Tibial nerve (tissue), 4 donors: ENCODE measurements at places on chromosomes 2 and 18.

GRCh38 chr2:7976206-7976605 is 705.6 kb upstream of the ID2 start:
- no peak for DNase-seq

DNA sequence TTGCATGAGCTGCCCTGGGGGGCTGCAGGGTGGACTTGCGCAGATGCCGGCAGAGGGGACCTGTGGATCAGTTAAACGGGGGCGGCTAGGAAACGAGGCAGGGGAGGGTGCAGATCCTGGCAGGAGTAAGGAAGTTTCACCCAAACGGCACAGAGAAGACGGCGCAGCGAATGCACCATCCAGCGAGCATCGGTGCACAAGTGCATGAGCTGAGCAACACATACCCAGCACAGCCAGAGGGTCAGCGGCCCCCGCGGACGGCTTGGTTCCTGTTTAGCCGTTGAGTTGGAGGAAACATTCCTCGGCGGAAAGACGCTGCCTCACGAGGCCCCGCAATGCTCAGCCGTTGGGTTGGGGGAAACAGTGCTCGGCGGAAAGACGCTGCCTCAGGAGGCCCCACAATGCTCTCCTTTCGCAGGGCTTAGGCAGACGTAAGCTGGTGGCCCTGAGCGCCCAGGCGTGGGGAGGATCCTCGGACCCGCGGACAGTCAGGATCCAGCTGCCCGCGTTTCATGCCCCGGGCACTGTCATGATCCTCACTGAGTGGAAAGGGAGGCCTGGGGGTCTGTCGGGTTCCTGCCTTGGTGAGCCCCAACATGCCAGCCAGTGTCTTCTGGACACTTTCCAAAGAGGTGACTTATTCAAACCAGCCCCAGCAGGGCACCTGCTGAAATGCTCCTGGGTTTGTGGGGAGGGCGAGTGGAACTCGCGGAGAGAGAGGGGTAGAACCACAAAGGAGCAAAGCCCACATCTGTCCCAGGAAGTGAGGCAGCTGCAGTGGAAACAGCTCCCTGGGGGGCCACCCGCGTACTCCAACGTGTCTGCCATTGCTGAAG is 86.3 kb downstream of the NDUFA10 start:
- DNase-seq, result no peak

GRCh38 chr18:54357082-54357659 is 487 bp downstream of the STARD6 start:
- peak; percentile 10 for DNase-seq

GRCh38 chr2:147425437-147426029 is 419.3 kb upstream of the ACVR2A start:
- no peak for DNase-seq

DNA sequence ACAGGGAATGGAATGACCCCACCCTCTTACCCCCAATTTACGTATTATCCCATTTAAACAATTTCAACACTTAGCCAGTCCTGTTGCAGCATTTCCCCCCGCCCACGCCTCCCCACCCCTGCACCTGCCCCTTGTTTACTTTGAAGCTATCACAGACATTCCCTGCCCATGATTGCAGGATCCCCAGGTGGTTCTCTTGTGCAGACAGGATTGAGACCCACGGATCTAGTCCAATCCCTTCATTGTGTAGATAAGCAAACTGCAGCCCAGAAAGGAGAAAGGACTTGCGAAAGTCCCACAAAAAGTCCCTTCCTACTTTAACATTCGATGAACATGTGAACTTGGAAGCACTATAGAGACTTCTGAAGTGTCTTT is 38.9 kb downstream of the TMEM17 start:
- DNase-seq, result no peak

GRCh38 chr2:158993721-158994587 is 25.5 kb downstream of the TANC1 start:
- no peak for DNase-seq

- no peak for DNase-seq
These were observed 99.7 kb downstream of the RND3 start for GRCh38 chr2:150387586-150388288.

- DNase-seq, result no peak
These were observed 568 bp downstream of the RAB31 start for GRCh38 chr18:9708434-9709303.

GRCh38 chr2:62785810-62786597 is 80.5 kb downstream of the EHBP1 start:
- DNase-seq, result no peak

DNA sequence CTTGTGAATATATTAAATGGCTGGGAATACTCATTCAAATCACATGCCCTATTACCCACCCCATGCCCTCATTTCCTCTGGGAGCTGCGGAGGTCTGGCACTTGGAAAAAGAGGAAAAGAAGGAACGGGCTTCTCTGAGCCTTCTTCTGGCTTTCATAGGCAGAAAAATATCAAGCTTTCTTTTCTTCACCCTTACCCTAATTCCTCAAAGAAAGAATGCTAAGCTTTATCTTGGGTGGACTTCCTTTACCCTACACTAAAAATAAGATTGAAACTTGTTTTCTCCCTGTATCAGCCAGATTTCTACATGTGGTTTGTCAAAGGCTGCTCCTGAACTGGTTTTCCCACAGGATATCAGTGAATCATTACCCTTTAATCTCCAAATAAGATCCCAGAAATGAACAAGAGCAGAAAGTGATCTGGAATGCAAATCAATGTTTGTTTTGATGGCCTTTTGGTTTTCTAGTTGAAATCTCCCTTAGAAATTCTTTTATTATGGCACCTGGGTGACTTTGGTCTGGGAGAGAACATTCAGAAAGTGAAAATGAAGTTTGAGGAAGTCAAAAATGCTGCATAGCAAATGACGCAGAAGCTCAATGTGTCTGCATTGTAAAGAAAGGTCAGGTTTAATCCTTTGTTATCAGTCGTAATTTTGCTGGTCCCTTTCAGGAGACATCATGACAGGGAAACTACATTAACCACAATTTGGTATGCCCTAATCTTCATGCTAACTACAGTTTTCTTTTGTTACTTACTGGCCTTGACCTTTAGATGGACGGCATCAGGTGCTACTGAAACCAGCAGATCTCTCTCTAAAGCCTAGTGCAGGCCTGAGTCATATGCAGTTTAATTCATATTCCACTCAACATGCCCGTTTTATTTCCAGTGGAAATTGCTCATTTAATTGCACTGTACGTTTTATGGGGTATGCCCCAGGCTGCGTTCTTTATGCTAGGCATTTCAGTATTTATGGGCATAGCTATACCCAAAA is 46.6 kb upstream of the HNRNPA3 start:
- no peak for DNase-seq

- DNase-seq, result no peak
These were observed 34.4 kb downstream of the MTA3 start for GRCh38 chr2:42602876-42603219.

- DNase-seq, result no peak
These were observed 62.3 kb upstream of the C2orf15 start for GRCh38 chr2:99079226-99079625.

DNA sequence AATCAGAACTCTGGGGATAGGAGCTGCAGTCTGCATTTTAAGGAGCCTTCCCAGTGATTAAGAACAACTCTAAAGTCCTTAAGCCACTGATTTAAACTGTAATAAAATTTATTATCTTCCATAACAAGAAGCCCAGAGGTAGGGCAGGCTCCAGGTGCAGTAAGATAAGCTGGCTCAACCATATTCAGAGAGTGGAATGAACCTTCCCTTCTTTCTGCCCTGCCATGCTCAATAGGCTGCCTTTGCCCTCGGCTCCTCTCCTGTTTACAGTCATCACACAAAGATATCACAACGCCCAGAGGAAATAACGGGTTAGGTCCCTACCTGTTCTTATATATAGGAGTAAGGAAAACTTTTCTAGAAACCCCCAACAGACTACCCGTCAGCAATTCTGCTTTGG is 90.5 kb upstream of the CDCA7 start:
- no peak for DNase-seq

DNA sequence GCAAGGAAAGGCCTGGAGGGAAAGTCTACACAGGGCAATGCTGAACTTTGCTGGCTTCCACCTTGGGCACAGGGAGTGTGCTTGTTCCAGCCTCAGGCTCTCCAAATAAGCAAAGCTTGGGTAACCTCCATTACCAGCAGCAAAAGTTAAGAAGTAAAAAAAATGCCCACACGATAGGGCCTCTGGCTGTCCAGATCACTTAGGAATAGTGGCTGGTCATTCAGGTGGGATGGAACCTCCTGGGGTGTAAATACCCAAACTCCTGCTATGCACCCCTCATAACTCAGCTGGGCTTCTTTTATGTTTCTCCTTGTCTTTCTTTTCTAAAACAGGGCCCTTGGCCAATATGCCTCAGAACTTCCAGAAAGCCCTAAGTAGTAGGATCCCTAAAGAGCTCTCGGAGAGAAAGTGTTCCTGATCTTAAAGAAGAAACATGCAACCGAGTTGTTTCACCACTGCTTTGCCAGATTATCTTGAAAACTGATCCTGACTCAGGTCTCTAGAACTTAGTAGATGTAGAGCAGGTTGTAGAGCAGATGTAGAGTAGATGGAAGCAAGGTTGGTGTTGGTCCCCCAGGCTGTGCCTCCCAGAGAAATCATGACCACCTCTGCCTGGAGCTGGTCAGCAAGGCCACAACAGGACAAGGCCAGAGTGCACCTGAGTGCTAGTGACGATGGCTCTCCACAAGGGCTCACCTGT is 2.0 kb upstream of the OSR1 start:
- DNase-seq, result no peak

GRCh38 chr2:195612611-195613495 is 44.2 kb upstream of the SLC39A10 start:
- no peak for DNase-seq
